ENCODE measurements at places on chromosomes 6 and 20.

GRCh38 chr6:133608620-133609019 lies 280.3 kb upstream of the TCF21 start:
- no peak for DNase-seq

DNA sequence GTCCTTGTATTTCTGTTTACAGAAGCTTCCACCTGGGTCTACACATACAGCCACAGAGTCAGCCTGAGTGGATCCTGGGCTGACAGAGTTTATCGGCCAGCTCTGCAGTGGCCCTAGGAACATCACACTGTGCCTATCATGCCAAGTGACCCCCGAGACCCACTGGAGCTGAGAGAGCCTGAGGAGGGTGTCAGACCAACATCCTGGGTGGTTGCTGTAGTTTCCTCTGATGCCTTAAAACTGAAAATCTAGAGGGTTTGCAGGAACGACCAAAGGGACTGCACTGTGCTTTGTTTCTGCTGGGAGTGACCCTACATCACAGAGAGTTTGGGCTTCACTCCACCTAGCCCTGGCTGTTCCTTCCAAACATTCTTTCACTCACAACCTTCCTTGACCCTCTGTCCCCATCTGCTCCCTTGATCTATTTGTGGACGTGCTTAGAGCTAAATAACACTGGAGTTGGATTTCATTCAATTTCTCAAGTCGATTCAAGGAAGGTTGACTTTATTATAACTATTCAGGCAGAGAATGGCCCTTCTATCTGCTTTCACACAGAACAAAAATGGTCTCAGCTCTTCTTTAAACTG lies 18.1 kb downstream of the MYLK4 start:
- no peak for DNase-seq

GRCh38 chr6:20134613-20135012 lies 77.7 kb downstream of the MBOAT1 start:
- DNase-seq: no peak

DNA sequence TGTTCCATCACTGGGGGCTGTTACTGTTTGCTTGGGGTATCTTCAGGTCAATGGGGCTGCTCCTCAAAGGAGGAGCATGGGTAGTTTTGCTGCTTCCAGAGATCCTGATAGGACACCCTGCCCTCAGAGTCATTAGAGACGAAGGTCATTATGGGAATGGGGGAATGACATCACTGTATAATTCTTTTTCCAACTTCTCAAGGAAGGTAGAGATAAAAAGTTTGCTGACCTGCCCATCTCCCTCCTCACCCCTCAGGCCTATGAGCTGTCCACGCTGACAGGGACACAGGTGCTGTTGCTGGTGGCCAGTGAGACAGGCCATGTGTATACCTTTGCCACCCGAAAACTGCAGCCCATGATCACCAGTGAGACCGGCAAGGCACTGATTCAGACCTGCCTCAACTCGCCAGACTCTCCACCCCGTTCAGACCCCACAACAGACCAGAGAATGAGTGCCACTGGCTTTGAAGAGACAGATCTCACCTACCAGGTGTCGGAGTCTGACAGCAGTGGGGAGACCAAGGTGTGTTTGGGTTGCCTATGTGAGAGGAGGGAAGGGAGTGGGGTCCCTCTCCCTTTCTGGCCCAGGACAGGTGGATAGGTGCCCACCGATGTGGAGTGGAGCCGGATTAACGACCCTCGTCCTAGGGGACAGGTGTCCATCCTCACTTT lies 2.7 kb downstream of the SRF start:
- no peak for DNase-seq

DNA sequence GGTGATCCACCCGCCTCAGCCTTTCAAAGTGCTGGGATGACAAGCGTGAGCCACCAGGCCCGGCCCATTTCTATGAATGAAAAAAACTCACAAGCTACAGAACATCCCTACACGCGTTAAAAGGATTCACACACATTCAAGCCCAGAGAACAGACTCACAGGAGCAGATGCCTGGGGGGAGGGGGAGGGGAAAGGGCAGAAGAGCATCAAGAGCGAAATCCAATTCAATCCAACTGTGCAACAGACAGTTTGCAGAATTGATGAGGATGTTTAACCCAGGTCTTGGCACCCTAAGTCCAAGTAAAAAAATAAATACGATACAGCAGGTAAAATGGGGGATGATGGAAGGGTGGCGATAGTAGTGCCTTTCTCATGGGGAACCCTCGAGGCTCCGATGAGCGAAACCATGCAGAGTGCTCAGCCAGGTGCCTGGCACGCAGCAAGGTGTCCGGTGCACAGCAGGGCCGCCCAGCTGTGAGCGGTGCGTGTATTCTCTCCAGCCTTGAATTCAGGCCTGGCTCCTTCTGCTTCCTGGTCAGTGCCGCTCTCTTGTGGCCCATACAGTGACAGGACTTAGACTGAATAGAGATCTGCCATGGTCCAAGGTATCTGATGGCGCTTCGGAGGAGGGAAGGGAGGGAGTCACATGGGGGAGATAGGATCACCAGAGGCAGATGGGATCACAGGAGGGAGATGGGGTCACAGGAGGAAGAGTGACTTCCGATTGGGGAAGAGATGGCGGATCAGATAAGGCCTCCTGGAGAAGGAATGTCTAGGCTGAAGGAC lies 35.4 kb upstream of the ANGPT4 start:
- no peak for DNase-seq

DNA sequence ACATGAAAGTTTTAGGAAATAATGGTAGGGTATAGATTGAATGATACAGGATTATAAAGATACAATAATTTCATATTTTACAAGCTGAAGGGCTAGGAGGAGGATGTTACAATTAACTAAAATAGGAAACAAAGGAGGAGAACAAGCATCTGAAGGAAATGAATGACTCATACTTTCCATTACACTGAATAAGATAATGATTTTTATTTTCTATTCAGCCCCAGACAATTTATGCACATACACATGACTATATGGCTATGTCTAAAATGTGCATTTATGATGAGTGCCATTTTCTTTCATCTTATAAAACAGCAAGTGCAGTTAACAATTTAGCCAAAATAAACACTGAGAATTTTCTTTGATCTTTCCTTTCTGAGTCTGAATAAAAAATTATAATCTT lies 994.6 kb upstream of the ADGRB3 start:
- DNase-seq: no peak

DNA sequence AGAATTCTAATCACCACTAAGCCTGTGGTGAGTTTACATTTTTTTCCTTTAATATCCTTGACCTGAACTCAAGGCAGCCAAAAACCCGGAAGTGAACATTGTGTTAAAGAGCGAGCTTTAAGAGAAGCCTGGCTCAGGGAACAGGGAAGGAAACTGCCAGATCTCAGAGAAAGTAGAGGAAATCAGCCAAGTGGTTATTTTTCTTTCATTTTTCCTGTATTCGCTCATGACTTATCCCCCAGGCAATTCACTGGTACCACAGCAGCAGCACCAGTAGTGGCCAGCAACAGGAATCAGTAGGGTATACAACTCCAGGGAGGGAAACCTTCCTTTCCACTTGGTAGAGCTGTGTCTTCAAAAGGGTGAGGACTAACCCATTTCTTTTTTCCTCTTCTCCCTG lies 89.6 kb upstream of the HMGCLL1 start:
- DNase-seq: no peak

GRCh38 chr6:157761331-157761921 lies 61.6 kb upstream of the SNX9 start:
- DNase-seq: no peak

- DNase-seq: no peak
Measured at GRCh38 chr20:21090111-21090618, 16.0 kb downstream of the LINC00237 start.

- DNase-seq: no peak
Measured at GRCh38 chr6:118606268-118606667, 45.1 kb downstream of the CEP85L start.

DNA sequence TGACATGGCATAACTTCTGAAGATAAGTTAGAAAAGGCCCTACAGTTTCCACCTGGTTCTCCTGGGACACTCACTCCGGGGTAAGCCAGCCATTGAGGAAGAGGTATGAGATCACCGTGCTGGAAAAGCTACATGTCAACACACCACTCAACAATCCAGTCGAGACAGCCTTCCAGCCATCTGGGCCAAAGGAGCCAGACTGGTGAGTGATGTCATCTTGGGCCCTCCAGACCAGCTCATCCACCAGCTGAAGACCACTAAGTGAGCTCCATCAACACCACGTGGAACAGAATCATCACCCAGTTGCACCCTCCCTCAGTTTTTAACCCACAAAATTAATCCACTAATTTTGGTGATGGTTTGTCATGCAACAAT lies 32.3 kb upstream of the RSPO4 start:
- DNase-seq: no peak

DNA sequence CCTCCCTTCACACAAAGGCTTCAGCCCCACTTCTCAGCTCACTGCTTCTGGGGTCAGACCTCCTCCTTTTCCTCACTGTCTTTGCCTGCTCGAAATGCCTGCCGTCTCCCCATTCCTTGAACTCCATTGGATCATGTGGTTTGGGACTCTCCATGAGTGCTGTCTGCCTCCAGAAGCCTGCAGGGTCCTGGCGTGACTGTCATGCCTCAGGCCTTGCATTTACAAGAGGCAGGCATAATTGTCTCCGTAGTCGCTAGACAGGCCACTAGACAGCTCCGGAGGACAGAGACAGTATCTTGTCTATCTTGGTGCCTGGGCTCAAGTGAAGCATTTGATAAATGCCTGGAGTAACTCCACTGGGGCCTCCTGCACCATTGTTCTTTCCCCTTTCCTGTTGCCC lies 15.3 kb downstream of the PNLDC1 start:
- DNase-seq: no peak

DNA sequence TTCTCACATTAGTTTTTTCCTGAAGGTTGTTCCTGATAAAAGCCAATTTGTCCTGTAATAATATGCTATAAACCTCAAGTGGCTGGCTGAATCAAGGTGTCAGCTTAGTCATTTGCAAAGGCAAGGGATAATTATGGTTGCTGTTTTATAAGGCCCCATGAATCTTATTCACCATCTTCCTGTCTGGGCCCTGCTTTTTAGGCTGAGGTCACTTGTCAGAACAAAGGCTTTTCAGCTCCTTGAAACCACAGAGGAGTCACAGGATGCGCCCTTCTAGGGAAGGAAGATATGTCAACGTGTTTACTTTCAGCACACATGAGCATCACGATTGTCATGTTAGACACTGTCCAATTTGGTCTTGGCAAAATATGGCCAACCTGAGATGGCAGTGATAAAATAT lies 64.8 kb upstream of the NAA20 start:
- DNase-seq: no peak

DNA sequence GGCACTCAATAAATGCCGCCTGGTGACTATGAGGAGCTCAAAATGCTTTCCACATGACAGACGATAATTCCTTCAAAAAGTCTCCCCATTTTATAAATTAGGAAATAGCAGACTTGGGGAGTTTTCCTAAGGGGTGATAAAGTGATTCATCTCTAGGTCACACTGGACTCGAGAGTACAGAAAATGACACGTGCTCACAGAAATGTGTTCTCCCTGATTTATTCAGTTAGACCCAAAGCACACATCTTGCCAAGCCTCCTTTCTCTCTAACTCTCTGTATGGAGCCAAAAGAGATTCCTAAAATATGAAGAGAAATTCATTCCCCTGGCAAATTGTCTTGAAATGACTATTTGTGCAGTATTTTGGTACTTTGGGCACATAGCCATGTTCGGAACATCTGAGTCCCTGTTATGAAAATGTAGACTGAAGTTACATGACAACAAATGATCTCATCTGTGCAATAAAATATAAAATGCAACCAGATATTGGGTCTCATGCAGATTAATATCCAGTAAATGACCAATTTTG lies 381.1 kb downstream of the TFAP2B start:
- no peak for DNase-seq

GRCh38 chr20:64083378-64083803 lies 807 bp downstream of the LKAAEAR1 start:
- peak; percentile 69 for DNase-seq

- no peak for DNase-seq
Measured at GRCh38 chr20:8454137-8454712, 322.2 kb downstream of the PLCB1 start.

DNA sequence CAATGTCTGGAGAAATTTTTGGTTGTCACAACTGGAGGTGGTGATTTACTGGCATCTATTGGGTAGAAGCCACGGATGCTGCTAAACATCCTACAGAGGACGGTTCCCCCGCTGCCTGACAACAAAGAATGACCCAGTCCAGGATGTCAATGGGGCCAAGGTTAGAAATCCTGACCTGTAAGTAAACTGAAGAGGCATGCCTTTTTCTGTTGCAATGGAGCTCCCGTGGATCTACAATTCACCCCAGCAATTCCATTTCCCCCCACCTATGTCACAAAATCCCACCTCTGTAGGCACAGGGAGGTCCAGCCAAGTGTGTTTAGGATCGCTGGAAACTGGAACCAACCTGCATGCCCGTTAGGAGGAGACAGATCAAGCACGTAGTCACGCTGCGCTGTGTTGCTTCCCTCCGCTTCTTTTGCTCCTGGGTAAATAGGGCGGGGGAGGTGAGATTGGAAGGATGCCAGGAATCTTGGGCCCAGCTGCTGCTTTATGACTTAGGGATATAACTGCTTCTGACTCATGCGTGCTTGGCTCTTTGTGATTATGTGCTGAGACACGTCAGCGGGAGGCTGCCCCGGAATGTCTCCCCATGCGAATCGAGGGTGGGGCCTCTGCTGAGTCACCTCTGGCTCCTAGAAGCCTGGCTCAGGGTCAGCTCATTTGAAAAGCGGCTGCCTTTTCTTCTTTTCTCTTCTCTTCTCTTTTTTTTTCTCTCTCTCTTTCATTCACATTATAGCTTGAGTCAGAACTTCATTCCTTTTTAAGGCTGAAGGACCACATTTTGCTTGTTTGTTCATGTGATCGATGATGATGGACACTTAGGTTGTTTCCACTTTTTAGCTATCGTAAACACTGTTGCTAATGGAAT lies 12.4 kb upstream of the PEDS1 start:
- peak; percentile 80 for DNase-seq

- DNase-seq: no peak
Measured at GRCh38 chr6:132713352-132714134, at the start of gene VNN1. Gene VNN1 (minus strand): TSS chr6:132714055. CDS start chr6:132714035, 20 bp downstream.

DNA sequence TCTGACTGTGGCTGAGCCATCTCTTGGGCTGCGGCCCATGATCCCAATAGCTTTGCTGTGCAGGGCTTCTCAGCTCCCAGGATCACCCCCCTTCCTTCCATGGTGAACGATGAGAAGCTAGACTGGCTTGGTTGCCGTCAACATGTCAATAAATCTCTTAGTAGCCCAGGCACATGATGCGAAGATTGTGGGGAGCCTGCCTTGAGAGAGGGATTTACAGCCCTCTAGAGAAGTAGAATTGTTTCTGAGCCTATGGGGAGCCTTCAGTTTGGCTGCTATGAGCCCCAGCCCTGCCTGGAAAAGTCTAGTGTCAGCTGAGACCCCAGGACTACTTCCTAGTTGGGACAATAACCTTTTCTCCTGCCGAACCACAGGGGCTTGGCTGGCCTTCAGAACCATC lies 3.3 kb upstream of the PIGT start:
- no peak for DNase-seq

Data from stimulated activated CD4-positive, alpha-beta T cell treated with anti-CD3 and anti-CD28 coated beads, Interleukin-12 subunit alpha, Interleukin-12 subunit beta, amount 100 ng/mL, for 4 hours (primary cell).